Right cardiac atrium (tissue), 5 donors: ENCODE measurements at places on chromosomes 2 and 18. TPM values are rescaled to one million over a fixed set of nuclear protein-coding genes. Genes with fewer than 3 reads are reported as not detected.

Gene TCF23
- 0.11 TPM for total RNA-seq

Gene NLRC4
- total RNA-seq = 1.6 TPM

Gene PKDCC
- 132 TPM for total RNA-seq

Gene SCN9A
- 1.0 TPM for total RNA-seq

DNA sequence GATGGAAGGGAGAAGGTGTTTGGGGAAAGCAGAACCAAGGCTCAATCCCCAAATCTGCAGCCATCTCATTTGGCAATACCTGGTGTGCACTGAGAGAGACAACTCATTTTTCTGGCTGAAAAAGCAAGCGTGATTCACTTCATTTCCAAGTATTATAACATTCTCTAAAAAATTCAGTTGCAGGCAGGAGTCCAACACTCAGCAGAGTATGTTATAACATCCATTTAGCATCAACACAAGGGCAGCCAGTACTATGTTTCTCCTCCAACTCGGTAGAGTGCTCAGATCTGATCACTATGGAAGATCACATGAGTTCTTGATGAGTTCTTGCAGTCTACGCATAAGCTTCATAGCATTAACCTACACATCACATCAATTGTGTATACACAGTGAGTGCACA lies 99.4 kb upstream of the PID1 start:
- DNase-seq = no peak

- DNase-seq = no peak
These were observed 5.9 kb downstream of the ZNF532 start for GRCh38 chr18:58870621-58871020.

DNA sequence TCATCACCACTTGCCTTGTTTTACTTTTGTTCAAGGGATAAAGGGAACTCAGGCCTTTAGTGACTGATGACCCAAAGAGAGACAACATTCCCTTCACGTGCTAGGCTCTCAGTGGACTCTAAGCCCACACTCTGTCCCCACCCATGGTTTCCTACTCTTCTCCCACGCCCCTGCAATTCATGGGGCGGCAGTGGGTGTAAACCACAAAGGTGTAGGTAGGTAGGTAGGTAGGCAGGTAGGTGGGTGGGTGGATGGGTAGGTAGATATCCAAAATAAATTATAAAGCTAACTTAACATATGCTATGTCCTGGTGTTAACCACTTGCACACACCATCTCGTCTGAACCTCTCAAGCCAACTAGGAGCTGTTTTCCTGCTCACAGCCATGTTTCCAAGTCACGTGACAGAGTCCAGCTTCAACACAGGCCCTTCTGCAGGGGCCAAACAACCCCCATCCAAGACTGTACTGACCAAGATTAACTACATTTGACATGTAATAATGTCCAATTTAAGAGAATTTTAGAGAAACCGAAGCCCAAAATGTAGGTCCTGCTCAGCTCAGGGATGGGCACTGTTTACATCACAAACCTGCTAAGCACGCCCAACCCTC lies 33.7 kb downstream of the DNMT3A start:
- DNase-seq = no peak

DNA sequence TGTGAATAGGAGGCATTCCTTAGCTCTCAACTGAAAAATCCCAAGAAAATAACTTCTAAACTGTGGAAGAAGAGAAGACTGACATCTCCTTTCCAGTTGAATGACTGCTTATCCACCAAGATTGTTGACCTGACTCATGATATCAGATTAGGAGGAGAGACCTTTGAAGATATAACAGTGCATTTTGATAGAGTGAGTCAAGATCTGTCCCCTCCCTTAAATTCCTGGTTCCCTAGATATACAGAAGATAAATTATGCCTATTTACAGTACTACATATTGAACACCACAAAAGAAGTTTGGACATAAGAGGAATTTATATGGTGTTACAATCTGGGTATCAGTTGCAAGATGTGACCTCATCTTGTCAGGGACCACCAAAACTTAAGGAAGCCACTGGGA lies 285.3 kb upstream of the ZSWIM2 start:
- no peak for DNase-seq

DNA sequence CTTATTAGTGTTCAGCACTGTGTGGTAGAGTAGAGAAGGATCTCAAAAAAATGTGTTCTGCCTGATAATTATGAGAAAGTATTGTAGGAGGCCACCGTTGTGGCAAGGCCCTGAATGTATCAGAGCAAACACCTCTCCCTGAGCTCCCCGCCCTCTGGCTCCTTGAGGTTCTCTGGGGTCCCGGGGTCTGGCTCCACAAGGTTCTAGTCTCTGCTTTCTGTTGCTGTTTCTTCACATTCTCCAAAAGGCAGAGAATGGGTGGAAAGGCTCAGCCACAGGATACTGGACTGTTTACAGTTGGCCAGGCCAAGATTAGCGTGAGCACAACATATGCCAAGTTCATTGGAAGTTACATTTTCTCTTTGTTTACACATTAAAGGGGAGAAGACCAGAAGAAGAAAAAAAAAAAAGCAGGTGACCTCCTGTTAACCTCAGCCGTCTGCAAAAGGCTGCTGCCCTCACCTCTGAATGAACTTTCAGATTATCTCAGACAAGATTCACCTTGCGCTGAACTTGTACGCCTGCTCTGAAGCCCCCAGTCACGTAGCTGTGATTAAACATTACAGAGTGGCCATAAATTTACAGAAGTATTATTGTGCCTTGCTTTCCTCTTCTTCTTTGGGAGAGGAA lies 56.6 kb upstream of the CYP26B1 start:
- peak; percentile 17 for DNase-seq

DNA sequence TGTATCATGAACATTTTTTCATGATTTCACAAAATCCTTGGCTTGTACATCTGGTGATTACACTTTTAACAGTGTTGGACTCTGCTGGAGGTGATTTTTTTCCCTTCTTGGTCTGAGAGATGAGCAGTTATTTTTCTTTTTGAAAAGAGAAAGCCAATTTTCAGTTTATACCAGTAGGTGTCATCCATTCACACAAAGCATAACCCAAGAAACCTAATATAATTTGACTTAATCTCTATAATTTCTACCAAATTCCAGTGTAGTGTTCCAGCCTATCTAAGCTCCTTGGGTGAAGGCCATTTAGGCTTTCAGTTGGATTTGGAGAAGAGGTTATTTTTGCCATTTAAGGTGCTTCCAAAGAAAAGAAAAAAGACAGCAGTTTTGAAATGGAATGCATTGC lies 7.7 kb upstream of the ICOS start:
- no peak for DNase-seq
